ENCODE measurements at places on chromosomes 5 and 9. TPM values are rescaled to one million over a fixed set of nuclear protein-coding genes. Genes with fewer than 3 reads are reported as not detected.

Gene FRMD3
- 68.8 TPM for total RNA-seq

Gene STC2
- total RNA-seq: 0.31 TPM

Gene PTGDS
- total RNA-seq: 52.1 TPM

Gene PCDHA1
- total RNA-seq: 6.6 TPM
